ENCODE measurements at places on chromosomes 4 and X. TPM values are rescaled to one million over a fixed set of nuclear protein-coding genes. Genes with fewer than 3 reads are reported as not detected.

Gene FGF5
- total RNA-seq: 2.6 TPM

Gene RTL5
- 0.23 TPM for total RNA-seq

Gene GRIA3
- not detected for total RNA-seq

DNA sequence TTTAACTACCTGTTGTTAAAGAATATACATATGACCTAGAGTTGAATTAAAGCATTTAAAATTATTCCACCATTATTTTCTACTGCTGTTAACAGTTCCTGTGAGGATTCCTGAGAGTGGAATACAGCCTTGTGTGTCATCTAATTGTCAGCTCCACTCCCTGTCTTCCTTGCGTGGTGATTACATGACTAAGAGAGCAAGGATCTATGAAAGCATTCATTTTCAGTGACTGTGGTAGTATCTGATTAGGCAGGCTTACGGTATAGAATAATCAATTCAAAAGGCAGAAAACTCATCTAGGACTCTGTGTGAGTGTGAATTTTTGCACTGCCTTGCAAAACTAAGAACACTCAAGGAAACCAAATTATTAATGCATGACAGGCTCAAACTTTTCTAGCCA lies 577.8 kb downstream of the SH3BGRL start:
- DNase-seq: peak; percentile 37

GRCh38 chr4:14987054-14987453 lies 15.2 kb upstream of the CPEB2 start:
- no peak for DNase-seq

DNA sequence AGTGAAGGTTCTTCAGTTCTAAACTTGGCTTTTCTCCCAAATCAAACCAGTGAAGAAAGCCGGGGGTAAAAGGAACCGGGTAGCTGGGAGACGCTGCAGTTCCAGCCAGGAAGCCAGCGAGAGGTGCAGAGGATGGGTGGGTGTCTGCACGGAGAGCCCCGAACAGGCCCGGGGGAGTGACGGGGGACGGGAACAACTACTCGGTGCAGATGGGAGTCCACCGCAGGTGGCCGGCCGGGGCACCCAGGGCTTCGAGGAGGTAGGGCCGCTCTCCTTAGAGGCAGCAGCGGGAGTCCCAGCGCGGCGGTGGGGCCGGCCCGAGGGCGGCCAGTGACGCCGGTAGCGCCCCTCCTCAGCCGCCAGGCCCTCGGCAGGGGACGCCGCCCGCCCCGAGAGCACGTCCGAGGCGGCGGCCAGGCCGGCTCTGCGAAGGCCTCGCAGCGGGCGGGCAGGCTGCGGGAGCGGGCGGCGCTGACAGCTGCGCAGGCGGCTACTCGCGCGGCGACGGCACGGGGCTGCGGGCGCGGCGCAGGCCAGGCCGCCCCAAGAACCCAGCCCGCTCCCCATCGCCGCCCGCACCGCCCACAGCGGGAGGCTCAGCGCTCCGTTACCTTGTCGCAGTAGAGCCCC lies 449 bp downstream of the FBXL5 start:
- DNase-seq: peak; percentile 30

- DNase-seq: no peak
Observed at GRCh38 chr4:184112006-184112550, 105.6 kb downstream of the ENPP6 start.

DNA sequence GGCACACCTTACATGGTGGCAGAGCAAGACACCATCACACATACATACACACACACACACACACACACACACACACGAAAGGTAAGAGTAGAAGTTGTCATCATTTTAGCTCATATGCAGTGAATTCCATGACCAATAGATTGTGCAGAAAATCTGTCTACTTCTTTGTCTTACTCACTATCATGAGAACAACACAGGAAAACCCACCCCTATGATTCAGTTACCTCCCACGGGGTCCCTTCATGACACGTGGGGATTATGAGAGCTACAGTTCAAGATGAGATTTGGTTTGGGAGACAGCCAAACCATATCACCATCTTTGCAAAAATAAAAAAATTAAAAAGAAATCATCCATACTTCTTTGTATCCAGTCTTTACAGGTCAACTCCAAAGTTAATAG lies 221.1 kb downstream of the BMPR1B start:
- DNase-seq: peak; percentile 7

GRCh38 chr4:156303708-156304107 lies 350.0 kb upstream of the CTSO start:
- DNase-seq: no peak
